ENCODE measurements at places on chromosomes 16 and 17.

GRCh38 chr17:64780096-64781013 is 118.2 kb upstream of the SMURF2 start:
- peak; percentile 79 for DNase-seq

GRCh38 chr17:57255776-57256681 is at the start of gene MSI2:
MSI2 (plus strand) TSS chr17:57256523; CDS start chr17:57256743, 220 bp downstream.
- DNase-seq: peak; percentile 62

GRCh38 chr16:66959704-66960161 is 1.3 kb upstream of the CES3 start:
- DNase-seq: peak; percentile 42

- no peak for DNase-seq
Measured at GRCh38 chr16:81499576-81500380, 55.2 kb downstream of the CMIP start.

DNA sequence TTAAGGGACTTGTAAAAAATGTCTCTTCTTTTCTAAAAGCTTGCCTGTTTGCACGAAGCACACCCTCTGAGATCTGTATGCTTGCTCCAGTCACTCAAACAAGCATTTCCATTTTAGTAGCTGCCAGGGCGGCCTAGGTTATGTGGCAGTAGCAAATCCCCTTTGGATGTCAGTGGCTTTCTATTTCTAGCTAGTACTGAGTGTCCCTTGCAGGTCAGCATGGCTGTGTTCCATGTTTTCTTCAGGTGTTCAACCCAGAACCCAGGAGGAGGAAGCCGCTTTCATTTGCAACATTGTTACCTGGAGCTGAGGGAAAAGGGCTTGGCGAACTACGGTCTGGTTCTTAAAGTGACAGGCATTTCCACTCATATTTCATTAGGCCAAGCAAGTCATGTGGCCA is 36.4 kb downstream of the FOXL1 start:
- DNase-seq: no peak

DNA sequence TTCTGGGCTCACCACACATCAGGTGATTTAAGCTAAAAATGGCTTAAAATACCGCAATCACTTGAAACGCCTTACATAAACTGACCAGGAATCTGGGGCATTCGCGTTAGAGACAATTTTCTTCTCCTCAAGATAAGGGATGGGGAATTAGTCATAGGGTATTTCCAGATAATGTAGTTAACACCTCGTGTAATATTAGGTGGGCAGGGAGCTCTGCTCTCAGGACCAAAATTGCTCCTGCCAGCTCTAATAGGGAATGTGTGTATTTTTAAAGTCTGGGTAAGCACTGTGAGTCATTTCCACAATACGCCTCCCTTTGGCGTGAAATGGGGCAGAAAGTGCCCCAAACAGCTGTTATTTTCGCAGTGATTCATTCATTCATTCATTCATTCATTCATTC is 408.6 kb downstream of the MAF start:
- DNase-seq: no peak

DNA sequence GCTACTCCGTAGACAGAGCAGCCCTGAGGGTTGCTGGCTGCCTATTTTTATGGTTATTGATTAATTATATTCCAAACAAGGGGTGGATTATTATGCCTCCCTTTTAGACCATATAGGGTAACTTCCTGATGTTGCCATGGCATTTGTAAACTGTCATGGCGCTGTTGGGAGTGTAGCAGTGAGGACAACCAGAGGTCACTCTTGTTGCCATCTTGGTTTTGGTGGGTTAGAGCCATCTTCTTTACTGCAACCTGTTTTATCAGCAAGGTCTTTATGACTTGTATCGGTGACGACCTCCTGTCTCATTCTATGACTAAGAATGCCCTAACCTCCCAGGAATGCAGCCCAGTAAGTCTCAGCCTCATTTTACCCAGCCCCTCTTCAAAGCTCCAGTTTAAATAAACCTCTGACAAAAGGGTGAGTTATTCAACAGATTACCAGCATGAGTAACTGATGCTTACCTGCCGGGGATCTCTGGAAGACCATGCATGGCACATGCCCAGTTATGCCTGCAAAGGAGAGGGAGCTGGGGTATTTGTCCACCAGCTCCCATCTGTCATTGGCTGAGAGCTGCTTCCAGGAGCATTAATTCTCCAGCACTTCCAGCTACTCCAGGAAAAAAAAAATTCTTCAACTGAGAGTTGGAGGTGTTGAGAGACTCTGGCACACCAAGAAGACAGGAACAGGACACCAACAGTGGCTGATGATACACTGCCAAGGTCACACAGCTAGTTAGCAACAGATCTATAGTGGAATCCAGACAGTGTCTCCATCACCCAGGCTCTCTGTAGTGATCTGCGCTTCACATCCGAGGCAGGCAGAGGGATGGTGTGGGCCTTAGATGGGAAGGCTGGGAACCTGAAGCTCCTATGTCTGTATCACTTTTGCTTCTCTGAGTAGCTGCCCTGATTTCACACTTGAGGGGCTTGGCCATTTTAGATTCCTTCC is 36.6 kb upstream of the IL21R start:
- no peak for DNase-seq

DNA sequence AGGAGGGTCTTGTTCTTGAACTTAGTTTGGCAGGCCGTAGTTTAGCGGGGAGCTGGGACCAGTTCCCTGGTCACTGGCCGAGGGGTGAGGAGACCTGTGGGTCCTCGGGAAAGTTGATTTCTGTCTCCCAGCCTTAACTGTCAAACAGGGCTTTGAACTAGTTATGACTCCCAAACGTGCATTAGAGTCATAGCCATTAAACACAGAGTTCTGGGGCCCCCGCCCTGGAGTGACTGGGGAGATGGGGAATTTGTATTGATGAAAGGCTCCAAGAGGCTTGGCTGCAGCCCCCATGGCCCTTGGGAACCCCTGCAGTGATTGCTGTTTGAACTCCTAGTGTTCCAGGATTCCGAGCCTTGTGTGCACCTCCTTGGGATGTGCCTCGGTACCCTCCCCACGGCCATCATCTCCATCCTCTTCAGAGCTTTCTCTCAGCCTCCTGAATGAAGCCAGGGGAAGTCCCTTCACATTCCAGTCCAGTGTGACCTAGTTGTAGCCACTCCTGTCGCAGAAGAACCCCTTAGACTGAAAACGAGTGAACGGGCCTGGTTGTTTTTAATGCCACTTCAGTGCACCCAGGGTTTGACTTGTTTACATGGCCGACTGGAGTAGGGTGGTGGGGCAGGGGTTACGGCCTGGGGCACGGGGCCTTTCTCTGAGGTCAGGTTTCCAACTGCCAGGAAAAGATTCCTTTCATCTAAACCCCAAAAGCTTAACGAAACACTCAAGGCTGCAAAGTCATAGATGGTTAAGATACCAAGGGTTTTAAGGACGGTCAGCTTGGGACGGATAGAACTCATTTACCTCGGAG is 1.4 kb downstream of the MPRIP start:
- no peak for DNase-seq

- DNase-seq: peak; percentile 75
Measured at GRCh38 chr16:81956213-81956948, 54.9 kb downstream of the SDR42E1 start.

- no peak for DNase-seq
Measured at GRCh38 chr17:4354862-4355514, 11.5 kb downstream of the UBE2G1 start.

- no peak for DNase-seq
Measured at GRCh38 chr16:495127-495748, 32.3 kb upstream of the CAPN15 start.

Data from suppressor macrophage treated with lipopolysaccharide for 4 hours (primary cell).